ENCODE measurements at places on chromosomes 2 and 18.

DNA sequence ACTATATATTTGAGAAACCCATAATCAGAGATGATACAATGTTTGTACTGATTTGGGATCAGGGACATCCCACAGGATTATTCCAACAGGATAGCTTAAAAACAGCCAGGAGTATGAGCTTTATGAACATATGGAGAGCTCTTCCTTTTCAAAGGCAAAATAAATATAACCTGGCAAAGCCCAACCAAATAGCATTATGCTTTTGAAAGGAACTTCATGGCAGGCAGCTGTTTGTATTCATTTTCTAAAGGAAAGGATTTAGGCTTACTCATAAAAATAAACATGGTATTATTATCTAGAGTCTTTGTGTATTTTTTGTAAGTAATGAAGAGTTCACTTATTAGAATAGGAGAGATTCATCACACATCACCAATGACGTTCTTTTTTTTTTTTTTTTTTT is 44.4 kb downstream of the CCDC195 start:
- no peak for DNase-seq

DNA sequence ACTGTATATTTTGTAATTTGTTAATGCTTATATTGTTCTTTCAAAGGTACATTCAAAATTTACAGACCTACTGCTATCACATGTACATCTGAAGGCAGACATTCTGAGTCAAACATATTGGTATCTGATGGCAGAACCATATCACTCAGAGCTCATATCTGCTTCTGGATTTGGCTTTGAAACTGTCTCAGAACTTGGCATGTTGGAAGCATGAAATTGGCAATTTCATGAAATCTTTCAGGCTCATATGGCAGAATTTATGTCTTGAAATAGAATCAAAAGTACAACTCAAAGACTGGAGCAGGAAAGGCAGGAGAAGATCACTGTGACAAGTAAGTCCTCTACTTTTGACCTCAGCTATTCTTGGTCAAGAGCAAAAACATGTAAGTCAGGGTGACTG is 202.3 kb downstream of the LRP1B start:
- no peak for DNase-seq

- no peak for DNase-seq
Observed at GRCh38 chr2:67057901-67058703, 339.0 kb upstream of the ETAA1 start.

DNA sequence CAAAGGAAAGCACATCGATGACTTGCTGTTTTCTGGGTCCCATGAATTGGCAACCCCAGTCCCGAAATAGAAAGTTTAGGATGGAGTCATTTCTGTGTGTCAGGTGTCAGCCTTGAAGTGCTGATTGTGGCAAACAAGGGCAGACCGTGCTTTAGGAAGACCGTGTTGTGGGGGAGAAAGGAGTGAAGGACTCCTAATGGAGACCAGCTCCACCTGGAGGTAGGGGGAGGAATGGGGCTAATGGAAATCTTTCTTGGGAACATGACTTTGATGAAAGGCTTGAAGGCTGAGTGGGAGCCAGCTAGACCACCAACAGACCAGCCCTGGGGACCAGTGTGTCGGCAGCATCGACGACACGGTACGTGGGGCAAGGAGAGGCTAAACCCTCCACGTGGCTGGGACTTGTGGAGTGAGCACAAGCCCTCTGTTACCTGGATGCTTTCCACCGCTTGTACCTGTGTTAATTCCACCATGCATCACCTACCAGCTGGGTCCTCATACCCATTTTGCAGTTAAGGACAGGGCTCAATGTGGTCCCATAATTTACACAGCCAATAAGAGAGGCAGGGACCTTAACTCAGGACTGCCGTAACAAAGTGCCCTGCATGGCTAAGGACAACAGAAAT is 104.2 kb downstream of the SH3BP4 start:
- DNase-seq: no peak

All from GM04504 (cell line).